ENCODE measurements at places on chromosomes 1 and 21.

DNA sequence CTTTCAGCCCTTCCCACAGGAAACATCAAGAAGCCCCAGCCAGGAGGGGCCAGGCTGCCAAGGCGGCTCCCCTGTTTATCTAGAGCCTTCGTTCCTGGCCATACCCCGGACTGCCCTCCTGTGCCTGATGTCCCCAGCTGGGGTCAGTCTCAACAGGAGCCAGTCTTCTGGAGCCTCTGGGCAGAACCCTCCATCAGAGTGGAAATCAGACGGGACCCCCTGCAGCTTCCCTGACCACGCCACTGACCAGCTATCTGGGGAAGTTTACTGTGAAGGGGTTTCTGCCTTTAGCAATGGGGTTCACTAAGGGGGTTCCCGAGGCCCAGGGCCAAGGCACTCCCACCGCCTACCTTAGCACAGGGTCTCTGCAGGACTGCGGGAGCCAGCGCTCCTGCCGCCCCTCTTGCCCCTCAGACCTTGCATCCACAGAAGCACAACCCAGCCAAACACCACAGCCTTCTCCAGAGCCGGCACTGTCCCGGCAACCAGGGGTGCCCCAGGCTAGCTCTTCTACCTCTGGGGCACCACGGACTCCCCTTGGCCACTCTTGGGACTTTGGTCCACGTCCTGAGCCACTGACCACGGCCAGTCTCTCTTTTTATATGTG, 3.5 kb upstream of the MTFR1L start:
- DNase-seq: no peak

DNA sequence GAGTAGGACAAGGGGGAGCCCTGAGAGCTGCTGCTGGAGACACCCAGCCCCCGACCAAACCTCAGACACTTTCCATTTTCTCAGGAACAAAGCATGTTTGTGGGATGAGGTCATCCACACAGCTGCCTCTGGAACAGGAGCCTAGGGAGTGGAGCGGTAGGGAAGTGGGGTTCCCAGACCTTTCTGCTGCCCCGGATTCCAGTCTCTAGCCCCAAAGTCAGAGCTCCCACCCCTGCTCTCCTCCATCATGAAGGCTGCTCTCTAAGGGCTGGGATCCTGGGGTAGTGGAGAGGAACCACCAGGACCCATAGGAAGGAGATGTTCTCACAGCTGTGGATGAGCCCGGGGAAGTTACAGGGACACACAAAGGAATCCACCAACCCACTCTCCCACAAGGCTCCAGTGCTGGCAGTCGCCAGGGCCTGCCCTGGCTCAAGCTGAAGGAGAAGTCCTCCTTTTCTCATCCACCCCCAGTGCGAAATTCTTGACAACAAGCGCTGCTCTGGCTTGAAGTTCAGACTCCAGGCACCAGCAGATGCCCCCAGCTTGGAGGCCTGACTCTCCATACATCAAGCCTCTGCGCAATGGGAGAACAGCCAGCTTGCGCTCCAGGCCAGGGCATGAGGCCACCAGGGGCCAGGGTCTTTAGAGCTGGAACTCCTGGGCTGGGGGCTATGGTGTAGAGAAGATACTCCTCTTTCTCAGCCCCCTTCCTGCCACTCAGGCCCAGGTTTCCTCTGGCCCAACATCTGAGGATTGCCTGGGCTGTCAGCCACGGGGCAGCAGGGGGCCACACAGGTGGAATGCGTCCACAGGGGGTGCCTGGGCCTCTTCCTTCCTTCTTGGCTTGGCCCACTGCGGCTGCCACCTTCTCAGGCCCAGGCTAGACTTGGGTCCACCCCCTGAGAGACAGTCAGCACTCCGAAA, 4.5 kb downstream of the FHL3 start:
- peak; percentile 90 for DNase-seq

DNA sequence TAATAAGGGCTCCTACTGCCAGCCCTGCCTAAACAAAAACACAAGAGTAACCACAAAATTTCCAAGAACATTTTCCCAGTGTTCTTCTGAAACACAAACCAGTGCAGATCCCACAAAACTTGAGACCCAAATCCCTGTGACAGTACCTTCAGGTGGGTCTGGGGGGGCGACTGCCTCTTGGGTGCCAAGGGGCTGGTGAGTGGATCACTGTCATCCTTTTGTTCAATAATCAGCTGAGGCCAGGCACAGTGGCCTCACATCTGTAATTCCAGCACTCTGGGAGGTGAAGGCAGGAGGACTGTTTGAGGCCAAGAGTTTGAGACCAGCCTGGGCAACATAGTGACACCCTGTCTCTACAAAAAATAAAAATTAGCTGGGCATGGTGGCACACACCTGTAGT, 87.6 kb downstream of the GLIS1 start:
- DNase-seq: no peak

DNA sequence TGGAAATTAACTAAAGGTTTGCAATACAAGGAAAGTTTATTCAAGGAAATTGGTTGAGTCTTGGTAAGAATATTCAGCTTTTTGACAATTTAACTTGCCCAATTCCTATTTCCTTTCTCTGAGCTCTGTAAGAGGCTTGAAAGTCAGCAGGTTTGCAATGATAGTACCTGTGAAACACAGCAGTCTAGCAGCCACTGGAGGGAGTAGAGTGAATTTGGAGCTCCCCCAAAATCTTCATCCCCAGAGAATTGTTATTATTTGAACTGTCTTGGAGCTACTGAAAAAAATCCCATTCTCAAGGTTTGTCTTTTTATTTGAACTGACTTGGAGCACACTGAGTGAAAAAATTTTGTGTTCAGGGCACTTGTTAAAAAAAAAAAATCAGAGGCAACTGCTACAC, 654.2 kb upstream of the PKN2 start:
- DNase-seq: no peak

GRCh38 chr1:116983112-116983511, 18.4 kb upstream of the CD101 start:
- no peak for DNase-seq

DNA sequence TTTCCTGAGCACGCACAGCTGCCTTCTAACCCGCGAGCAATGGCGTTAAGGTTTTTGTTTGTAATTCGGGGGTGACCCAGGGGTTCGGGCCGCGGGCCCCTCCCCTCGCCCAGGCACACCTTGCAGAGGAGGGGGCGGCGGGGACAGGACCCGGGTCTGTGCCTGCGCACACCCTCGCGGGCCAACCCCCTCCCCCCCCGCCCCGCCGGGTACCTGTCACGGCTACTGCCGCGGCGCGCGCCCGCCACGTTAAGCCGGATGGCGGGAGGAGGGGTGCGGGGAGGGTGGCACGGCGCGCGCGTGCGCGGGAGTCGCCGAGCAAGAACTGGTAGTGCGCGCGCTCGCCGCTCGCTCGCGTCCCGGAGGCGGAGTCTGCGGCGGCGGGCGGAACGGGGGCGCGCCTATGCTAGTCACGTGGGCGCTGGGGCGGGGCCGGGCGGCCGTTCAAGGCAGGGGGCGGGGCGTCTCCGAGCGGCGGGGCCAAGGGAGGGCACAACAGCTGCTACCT, at the start of gene TPTE:
TPTE (plus strand) TSS at position 493 of the 508 bp plus-strand sequence. CDS start 17,141 bp downstream, outside the sequence.
- DNase-seq: no peak

- DNase-seq: no peak
These were observed 86.9 kb downstream of the OLFML2B start for GRCh38 chr1:161936786-161937185.

DNA sequence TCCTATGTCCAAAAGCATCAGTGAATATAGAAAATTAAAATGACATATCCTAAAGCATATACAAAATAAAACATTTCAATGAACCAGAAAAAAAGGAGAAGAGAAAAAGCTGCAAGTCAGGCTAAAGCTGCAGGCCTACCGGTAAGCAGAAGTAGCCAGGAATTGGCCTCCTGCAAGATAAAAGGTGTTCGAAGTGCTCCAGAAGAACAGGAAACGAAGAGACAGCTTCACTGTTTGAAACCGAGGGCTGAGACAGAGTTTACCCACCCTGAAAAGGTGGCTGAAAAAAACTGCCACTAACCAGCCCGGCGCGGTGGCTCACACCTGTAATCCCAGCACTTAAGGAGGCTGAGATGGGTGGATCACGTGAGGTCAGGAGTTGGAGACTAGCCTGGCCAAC, 37.4 kb downstream of the NSL1 start:
- DNase-seq: no peak

All from EH (cell line).